WTC11 (cell line): ENCODE measurements at places on chromosomes 12 and 14. TPM values are rescaled to one million over a fixed set of nuclear protein-coding genes. Genes with fewer than 3 reads are reported as not detected.

GRCh38 chr14:30299915-30300314, 259.0 kb upstream of the G2E3 start:
- H3K27me3 ChIP-seq: no peaks in the 10 kb centered on the region
- no peak overlapping the region for H3K4me3 ChIP-seq
- DNase-seq: no peak
- peaks cover 4% of the 10 kb centered on the region for H3K4me1 ChIP-seq
- H3K27ac ChIP-seq: no peak overlapping the region
- H3K36me3 ChIP-seq: no peaks in the 10 kb centered on the region

GRCh38 chr12:131505561-131505960, 205.3 kb upstream of the SFSWAP start:
- no peak for DNase-seq
- H3K4me1 ChIP-seq: no peaks in the 10 kb centered on the region
- no peaks in the 10 kb centered on the region for H3K27me3 ChIP-seq
- no peak overlapping the region for H3K27ac ChIP-seq
- no peaks in the 10 kb centered on the region for H3K36me3 ChIP-seq

GRCh38 chr12:45351921-45352670, 136.2 kb downstream of the ANO6 start:
- no peak overlapping the region; the same call in 1 of the 2 replicates for H3K27ac ChIP-seq
- H3K4me1 ChIP-seq: peaks cover 13% of the 10 kb centered on the region
- no peaks in the 10 kb centered on the region for H3K27me3 ChIP-seq
- no peak overlapping the region for H3K4me3 ChIP-seq
- no peak for DNase-seq

- H3K36me3 ChIP-seq: no peaks in the 10 kb centered on the region
- DNase-seq: no peak
- H3K27me3 ChIP-seq: no peaks in the 10 kb centered on the region
- no peak overlapping the region for H3K27ac ChIP-seq
- H3K4me1 ChIP-seq: peaks cover 6% of the 10 kb centered on the region
Measured at GRCh38 chr14:29601616-29602015, 326.0 kb downstream of the PRKD1 start.

GRCh38 chr12:89863968-89864367, 155.3 kb upstream of the ATP2B1 start:
- peaks cover 24% of the 10 kb centered on the region for H3K4me1 ChIP-seq
- no peak overlapping the region for H3K27ac ChIP-seq
- H3K4me3 ChIP-seq: no peak overlapping the region
- no peaks in the 10 kb centered on the region for H3K36me3 ChIP-seq

The SLC17A8 gene
- 0.05 to 0.26 TPM in 2 of 3 replicates, not detected in the other for total RNA-seq

The VDR gene
- total RNA-seq: 0.76 to 1.3 TPM (median 0.76 TPM) in 3 replicates

DNA sequence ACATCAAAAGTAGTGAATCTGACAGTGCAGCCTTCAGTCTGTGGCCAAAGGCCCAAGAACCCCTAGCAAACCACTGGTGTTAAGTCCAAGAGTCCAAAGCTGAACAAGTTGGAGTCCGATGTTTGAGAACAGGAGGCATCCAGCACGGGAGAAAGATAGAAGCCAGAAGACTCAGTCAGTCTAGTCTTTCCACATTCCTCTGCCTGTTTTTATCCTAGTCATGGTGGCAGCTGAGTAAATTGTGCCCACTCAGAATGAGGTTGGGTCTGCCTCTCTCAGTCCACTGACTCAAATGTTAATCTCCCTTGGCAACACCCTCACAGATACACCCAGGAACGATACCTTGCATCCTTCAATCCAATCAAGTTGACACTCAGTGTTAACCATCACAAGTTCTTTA, 1255.4 kb downstream of the LRFN5 start:
- no peak overlapping the region for H3K27ac ChIP-seq
- no peak overlapping the region for H3K4me3 ChIP-seq
- no peak for DNase-seq
- no peaks in the 10 kb centered on the region for H3K27me3 ChIP-seq

DNA sequence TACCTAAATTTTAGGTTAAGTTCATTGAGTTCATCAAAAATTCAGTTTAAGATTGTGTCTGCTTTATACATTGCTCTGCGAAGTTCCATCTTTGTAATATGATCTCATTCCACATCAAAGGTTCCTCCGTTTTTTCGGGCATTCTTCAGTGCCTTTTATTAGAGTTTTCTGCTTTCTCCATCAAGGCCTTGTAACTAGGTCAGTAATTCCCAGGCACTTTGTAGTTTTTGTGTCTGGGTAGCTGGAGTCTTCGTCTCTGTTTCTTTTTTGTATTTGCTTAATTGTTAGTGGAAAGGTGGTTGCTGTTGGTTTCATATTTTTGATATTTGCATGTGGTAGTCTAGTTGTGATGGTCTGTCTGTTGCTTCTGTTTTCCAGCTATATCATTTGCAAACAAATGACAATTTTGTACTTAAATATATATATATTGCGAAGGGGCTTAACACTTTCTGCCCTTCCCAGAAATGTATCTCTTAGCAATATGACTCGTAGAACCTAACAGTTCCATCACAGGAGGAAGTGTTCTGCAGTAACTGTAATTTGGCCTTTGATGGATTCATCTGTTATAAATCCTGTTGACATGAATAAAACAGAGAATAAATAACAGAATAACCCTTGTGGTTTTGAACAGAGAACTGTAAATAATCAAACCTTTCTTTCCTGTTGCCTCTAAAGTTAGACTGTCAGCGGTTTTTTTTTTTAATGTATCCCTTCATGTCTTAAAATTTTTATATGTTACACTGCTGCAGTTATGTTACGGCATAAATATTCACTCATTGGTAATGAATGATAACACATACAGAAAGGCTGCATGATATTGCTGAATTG, 88.4 kb upstream of the DYNC1H1 start:
- no peak overlapping the region for H3K4me3 ChIP-seq
- no peaks in the 10 kb centered on the region for H3K36me3 ChIP-seq
- 0 out of 2 replicates have a peak, but pooled peaks cover 3% of the 10 kb centered on the region for H3K4me1 ChIP-seq
- no peak overlapping the region for H3K27ac ChIP-seq

The LTBR gene
- total RNA-seq: 4.0 to 6.1 TPM (median 4.5 TPM) in 3 replicates

- no peaks in the 10 kb centered on the region for H3K36me3 ChIP-seq
- peak overlapping the region; percentile 84 for H3K27ac ChIP-seq
- peak; percentile 76 for DNase-seq
- H3K27me3 ChIP-seq: peaks cover 50% of the 10 kb centered on the region
- H3K4me1 ChIP-seq: peaks cover 38% of the 10 kb centered on the region
- H3K4me3 ChIP-seq: peak overlapping the region; percentile 93
Measured at GRCh38 chr14:20624495-20625070, 16.9 kb downstream of the OR6S1 start.

DNA sequence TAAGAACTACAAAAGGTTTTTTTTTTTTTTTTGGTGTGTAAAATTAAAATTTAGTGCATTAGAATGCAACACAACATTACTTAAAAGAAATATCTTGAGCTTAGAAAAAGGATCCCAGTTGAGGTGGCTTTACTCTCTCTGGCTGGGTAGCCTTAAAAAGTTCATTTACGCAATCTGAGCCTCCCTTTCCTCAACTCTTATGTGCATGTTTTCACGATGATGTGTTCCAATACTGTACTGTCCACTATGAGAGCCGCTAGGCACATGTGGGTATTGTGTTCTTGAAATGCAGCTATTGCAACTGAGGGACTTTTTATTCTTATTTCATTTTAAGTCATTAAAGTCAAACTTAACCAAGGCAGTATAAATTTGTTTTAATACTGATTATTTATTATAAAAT, 460.9 kb upstream of the SYT1 start:
- no peaks in the 10 kb centered on the region for H3K36me3 ChIP-seq
- no peak overlapping the region for H3K27ac ChIP-seq
- peaks cover 36% of the 10 kb centered on the region for H3K4me1 ChIP-seq
- H3K4me3 ChIP-seq: no peak overlapping the region

- H3K27me3 ChIP-seq: no peaks in the 10 kb centered on the region
- peaks cover 76% of the 10 kb centered on the region for H3K4me1 ChIP-seq
- H3K4me3 ChIP-seq: no peak overlapping the region
- peak overlapping the region; percentile 94 for H3K27ac ChIP-seq
Measured at GRCh38 chr14:89435492-89435891, 18.5 kb upstream of the FOXN3 start.

The HEATR5A gene
- 29.6 to 36.2 TPM (median 31.6 TPM) in 3 replicates for total RNA-seq

DNA sequence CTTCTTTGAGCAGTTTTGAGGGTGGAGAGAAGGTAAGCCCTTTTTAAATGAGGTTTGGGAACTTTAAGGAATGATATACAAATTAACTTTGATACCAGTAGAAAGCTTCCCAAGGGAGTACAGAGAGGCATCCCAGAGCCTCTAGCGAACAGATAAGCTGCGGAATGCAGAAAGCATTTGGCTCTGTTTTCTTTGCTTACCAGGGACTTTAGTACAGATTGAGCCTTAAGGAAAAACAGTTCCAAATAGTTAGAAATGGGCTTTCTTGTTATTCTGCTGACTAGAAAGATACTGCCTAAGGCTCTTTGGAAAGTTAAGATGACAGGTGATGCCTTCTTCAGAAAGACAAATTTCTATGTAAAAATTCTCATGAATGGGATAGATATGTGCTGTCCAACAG, 261.7 kb upstream of the FOXN3 start:
- H3K4me1 ChIP-seq: no peaks in the 10 kb centered on the region
- peaks cover 6% of the 10 kb centered on the region; the same call in 1 of the 2 replicates for H3K27me3 ChIP-seq
- no peak overlapping the region for H3K4me3 ChIP-seq
- H3K36me3 ChIP-seq: peaks cover 10% of the 10 kb centered on the region
- no peak for DNase-seq

DNA sequence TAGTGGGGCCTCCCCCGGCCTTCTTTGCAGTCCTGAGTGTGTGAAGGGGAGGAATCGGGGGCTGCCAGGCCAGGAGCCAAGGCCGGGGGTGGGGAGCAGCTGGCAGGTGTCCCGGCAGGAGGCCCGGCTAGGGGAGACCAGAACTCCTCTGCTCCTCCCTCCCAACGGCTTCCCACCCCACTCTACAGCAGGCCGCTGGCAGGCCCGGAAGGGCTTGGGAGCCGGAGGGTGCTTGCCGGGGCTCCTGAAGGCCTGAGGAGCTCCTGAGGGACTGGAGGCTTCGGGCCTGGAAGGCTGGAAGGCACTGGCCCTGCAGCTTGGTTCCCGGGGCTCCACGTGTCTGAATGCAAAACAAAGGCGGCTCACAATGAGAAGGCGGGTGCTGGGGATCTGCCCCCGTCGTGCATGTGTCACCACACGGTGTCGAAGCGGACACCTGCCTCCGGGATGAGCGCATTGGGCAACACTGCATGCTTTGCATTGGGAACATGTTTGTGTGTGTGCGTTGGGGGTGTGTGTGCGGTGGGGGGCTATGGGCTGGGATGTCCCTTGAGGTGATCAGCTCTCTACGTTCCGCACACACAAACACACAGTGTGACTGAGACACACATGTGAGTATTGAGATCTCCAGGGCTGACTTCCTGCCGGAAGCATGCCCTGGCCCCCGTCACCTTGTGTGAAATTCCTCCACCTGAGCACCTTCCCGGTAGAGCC, 30.9 kb upstream of the ANKRD9 start:
- H3K4me1 ChIP-seq: peaks cover 9% of the 10 kb centered on the region
- peaks cover 13% of the 10 kb centered on the region for H3K27me3 ChIP-seq
- no peaks in the 10 kb centered on the region for H3K36me3 ChIP-seq

- no peak overlapping the region for H3K27ac ChIP-seq
- no peaks in the 10 kb centered on the region for H3K36me3 ChIP-seq
- no peaks in the 10 kb centered on the region for H3K27me3 ChIP-seq
- H3K4me3 ChIP-seq: no peak overlapping the region
- no peaks in the 10 kb centered on the region for H3K4me1 ChIP-seq
Measured at GRCh38 chr12:28021704-28022103, 49.2 kb upstream of the PTHLH start.

- DNase-seq: no peak
- H3K4me1 ChIP-seq: peaks cover 46% of the 10 kb centered on the region
- no peak overlapping the region for H3K4me3 ChIP-seq
- H3K36me3 ChIP-seq: no peaks in the 10 kb centered on the region
- no peaks in the 10 kb centered on the region for H3K27me3 ChIP-seq
- H3K27ac ChIP-seq: 0 out of 2 replicates have a peak overlapping the region, but pooled peaks have one; percentile 2
Measured at GRCh38 chr14:32366256-32366879, 37.3 kb downstream of the AKAP6 start.

DNA sequence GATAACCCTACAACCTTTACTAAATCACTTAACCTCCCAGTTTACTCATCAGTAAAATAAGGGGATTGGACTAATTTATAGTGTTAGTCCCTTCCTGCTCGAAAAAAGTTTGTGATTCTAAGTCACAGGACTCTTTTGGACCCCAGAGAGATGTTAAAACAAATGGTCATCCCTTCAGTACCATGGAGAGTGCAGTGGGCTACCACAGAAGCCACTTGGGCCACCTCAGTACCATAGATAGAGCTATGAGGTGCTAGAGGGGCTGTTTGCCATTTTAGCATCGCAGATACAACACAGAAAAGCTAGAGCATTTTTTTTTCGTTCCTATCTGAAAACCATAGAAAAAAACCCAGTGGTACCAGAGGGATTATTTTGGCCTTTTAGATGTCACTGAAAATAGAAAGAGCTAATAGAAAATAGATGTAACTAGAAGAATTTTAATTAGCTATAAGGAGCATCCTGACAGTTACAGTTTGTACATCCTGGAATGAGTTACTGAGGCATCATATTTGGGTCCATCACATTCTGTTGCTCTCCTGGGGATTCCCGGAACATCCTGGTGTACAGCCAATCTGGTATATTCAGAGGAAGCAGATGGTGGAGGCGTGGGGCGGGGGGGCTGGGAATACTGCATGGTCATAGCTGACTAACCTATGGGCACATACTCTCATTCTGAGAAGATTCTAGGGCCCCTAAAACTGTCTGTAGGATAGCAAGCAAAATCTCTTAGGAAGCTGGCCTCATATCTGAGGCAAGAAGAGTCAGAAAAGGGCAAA, 2.8 kb downstream of the ZNF219 start:
- H3K36me3 ChIP-seq: peaks cover 22% of the 10 kb centered on the region
- H3K27me3 ChIP-seq: no peaks in the 10 kb centered on the region
- peak overlapping the region; percentile 47; the same call in 1 of the 2 replicates for H3K27ac ChIP-seq
- no peak for DNase-seq

GRCh38 chr12:8638951-8639350, 23.7 kb downstream of the MFAP5 start:
- no peak overlapping the region for H3K4me3 ChIP-seq
- peaks cover 54% of the 10 kb centered on the region for H3K4me1 ChIP-seq
- peaks cover 21% of the 10 kb centered on the region for H3K27me3 ChIP-seq
- H3K27ac ChIP-seq: no peak overlapping the region
- DNase-seq: no peak

DNA sequence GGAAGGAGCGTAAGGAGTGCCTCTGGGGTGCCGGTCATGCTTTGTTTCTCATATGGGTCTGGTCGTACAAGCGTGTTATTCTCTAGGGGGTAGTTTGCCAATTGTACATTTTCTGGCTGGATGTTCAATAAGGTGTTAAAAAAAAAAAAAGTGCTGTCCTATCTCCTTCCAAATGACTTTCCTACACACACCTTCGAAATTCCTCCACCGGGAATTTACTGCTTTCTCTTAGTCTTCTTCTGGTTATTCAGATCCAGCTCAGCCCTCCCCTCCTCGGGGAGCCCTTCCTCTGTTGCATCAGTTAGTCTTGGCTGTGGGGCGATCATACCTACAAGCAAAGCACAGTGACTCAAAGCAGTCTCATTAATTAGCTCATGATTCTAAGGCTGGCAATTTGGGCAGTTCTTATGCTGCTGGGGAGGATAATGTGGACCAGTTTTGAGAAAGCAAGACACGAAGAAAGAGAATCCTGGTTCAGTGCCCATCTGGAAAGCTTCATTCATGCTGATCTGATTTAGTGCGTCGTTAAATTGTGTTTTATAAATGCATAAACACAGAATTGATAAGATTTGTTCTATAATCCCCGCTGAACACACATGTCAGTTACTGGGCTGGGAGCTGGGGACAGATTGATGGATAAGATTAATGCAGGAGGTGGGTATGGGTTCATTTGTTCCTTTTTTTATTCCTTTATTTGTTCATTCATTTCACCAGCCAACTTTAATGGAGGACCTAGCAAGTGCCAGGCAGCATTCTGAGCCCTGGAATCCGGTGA, 9.2 kb upstream of the CLMN start:
- no peak overlapping the region for H3K4me3 ChIP-seq
- no peak overlapping the region for H3K27ac ChIP-seq
- peaks cover 7% of the 10 kb centered on the region for H3K36me3 ChIP-seq
- H3K4me1 ChIP-seq: no peaks in the 10 kb centered on the region
